ENCODE measurements at places on chromosomes 5 and 9.

GRCh38 chr5:135208903-135209721 is 175.1 kb upstream of the PITX1 start:
- no peak for DNase-seq

- no peak for DNase-seq
Measured at GRCh38 chr9:68496356-68496755, 44.3 kb downstream of the TMEM252 start.

DNA sequence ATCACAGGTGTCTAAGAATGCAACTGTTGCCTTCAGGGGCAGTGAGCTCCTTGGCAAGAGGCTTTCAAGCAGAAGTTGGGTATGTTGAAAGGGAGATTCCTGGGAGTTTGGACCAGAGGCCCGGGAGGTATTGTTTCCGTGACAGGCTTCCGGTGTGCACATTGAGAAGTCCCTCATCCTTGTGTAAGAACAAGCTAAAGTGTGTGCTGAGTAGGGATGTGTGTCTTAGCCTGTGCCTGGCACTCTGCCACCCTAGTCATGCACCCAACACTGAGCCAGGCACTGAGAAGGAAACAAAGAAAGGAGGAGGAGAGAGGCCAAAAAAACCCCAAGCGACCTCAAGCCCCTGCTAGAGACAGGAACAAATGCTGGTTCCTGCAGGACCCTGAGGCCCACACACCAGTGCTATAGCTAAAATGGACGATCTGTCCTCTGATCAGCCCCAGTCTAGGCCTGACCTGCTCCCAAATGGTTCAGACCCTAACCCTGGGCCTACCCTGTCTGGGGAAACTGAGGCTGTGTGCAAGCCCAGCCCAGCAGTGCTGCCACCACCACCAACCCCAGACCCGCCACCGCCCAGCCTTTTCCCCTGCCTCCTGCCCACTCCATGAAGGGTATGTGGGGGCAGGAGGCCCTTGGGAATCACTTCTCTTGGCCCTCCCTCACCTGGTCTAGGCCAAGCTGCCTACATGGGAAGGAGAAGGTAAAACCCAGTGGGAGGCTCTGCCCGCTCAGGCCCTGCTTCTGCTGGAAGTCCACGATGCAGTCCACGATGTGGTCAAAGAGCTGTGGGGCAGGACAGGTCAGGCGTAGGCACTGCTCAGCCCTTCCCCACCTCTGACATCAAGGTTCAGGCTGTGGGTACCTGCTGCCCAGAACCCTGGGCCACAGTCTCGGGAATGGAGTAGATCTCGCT is 12.6 kb downstream of the HK3 start:
- DNase-seq = no peak

DNA sequence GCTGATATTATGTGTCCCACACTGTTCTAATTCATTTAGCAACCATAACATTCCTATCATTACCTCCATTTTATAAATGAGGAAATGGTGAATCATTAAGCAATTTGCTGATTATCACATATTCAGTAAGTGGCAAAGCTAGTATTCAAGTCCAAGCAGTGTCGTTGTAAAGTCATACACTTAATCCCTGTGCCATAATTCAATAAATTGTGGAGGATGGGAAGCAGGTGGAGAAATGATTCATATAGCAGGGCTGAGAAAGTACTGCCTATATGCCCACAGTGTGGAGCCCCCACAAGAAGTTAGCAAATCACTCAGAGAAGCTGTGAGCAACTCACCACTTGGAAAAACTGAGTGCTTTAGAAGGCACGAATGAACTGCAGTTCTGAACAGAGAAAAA is 691.0 kb downstream of the PTPRD start:
- DNase-seq = no peak

DNA sequence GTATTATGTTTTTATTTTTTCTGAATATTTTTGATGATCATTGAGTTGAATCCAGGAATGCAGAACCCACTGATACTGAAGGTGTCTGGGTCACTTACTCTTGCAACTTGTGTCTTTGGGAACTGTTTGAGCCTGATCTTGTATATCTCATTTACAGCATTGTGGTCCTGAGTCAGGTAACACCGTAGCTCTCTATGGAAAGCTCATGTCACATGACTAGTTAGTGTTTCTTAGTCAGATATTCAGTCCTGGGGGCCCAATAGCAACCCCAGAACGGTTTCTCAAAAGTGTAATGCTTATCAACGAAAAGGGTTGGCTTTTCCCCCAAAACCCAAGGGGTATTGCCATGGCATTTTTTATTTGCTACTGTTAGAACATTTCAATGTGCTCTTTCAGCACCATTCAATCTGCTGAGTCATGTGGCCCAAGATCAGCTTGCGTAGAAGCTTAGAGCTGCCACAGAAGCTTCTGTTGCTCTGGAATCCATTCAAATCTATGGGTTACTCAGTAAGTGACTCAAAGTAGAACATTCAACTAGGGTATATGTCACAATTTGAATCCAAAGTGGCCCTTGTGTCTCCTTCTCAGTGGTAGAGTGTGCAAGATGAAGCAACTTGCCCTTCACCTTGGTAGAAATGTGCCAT is 12.1 kb upstream of the PTAR1 start:
- DNase-seq = no peak

GRCh38 chr5:9409413-9409960 is 136.4 kb downstream of the SEMA5A start:
- DNase-seq = no peak
